ENCODE measurements at places on chromosomes 1 and 21.
A peak's percentile ranks its signal among the peaks of the same experiment; 100 is the strongest.

DNA sequence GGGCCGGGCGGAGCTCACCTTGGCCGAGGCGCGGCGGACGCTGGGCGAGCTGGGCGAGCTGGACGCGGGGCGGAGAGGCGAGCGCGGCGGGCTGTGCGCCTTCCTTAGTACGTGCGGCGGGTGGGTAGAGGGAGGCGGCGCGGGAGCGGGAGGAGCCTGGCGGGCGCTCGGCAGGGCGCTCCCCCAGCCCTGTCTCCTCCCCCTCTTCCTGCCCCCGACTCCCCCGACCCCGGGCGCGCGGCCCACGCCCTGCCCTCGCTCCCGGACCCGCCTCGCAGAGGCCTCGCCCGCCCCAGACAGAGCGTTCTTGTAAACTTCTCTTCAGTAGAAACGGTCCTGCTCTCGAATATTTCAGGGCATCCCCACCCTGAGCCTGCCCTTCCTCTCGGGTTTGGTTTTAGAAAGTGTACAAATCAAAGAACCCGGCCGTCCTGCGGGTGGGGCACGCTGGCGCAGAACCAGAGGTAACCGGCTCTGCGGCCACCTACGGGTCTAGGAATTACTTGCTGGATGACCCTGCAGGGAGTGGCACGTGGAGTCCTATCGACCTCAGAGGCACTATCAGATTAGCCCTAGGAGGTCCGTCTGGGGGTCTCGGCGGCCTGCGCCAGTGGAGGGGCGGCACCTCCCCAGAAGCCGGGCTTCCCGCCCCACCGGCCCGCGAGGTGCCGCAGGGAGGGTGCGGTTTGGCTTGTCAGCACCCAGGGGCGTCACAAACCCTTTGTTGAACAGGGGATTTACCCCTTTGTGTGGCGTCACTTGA is at the start of gene S100A10:
S100A10 (minus strand) TSS at position 126 of the 763 bp plus-strand sequence. CDS start 7,629 bp downstream, outside the sequence.
- no peak for DNase-seq

- no peak for DNase-seq
These were observed 4.4 kb upstream of the GBP4 start for GRCh38 chr1:89203166-89203565.

GRCh38 chr1:119831027-119831426 is 19.8 kb upstream of the REG4 start:
- no peak for DNase-seq

DNA sequence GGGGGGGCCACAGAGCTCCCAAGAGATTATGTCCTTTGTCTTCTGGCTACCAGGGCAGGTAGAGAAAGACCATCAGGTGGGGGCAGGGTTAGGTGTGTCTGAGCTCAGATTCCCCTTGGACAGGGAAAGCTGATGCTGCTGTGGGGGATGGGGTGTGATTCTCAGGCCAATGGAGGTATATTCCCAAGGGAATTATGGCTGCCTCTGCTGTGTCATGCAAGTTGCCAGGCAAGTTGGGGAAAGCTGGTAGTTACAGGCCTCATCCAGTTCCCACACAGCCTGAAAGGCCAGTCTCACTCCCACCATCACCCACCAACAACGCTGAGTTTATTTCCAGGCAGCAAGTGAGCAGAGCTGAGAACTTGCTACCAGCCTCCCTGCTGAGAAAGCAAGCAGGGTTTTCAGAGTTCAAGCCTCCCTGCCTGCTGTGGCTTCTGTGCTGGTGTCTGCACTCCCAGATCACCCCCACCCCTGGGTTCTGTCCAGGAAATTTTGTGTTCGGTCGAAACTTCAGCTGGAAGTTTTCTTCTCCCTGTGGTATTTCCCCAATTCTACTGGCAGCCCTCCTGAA is 21.3 kb downstream of the IFI16 start:
- DNase-seq = no peak

DNA sequence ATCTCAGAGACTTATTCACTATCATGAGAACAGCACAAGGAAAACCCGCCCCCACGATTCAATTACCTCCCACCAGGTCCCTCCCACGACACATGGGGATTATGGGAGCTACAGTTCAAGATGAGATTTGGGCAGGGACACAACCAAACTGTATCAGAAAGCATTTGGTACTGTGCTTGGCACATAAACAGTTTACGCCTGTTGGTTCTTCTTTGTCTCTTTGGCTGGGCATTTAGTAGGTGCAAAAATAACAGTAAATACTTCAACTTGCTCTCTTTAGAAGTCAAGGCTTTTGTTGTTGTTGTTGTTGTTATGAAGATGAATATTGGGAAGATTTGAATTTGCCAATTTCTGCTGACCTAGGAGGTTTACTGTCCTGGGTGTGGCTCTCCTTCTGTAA is 175.4 kb upstream of the IGSF21 start:
- DNase-seq = no peak

GRCh38 chr1:76018045-76018444 is 56.5 kb upstream of the ST6GALNAC3 start:
- no peak for DNase-seq

DNA sequence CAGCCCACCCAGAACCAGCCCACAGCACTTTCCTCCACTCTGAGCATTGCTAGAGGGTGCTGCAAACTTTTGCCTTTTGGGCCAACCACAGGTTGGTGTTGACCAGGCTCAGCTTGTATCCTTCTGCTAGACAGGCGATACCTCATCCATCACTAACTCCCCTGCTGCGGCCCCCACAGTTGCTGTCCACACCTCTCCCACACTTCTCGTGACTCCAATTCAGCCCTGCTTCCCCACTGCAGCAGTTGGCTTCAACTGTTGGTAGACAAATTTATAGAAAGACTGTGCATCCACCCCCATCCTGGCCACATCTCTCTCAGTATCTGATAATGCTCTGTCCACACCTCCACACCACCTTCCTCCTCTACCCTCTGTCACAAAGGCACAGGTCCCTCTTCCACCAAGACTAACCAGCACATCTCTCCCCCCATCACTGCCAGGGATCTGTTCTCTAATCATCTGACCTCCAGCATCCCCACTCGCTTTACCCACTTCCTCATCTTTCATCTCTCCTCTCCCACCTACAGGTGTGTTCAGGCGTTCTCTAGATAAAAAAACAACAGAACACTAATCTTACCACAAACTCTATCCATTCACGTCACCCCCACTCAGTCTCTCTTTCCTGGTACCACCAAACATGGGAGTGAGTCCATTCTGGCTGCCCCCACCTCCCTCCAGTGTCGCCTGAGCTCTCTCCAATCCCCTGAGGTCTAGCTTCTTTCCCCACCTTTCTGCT is 15.8 kb upstream of the SLC25A44 start:
- no peak for DNase-seq

GRCh38 chr1:226425431-226426031 is 17.6 kb upstream of the PARP1 start:
- no peak for DNase-seq

DNA sequence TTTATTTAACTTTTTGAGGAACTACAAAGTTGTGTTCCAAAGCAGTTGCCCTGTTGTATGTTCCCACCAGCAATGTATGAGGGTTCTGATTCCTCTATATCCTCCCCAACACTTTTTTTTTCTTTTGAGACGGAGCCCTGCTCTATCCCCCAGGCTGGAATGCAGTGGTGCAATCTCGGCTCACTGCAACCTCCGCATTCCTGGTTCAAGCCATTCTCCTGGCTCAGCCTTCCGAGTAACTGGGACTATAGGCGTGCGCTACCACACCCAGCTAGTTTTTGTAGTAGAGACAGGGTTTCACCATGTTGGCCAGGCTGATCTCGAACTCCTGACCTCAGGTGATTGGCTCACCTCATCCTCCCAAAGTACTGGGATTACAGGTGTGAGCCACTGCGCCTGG is 60.4 kb upstream of the ENAH start:
- DNase-seq = no peak

GRCh38 chr1:183444243-183444642 is 26.1 kb upstream of the NMNAT2 start:
- DNase-seq = no peak

DNA sequence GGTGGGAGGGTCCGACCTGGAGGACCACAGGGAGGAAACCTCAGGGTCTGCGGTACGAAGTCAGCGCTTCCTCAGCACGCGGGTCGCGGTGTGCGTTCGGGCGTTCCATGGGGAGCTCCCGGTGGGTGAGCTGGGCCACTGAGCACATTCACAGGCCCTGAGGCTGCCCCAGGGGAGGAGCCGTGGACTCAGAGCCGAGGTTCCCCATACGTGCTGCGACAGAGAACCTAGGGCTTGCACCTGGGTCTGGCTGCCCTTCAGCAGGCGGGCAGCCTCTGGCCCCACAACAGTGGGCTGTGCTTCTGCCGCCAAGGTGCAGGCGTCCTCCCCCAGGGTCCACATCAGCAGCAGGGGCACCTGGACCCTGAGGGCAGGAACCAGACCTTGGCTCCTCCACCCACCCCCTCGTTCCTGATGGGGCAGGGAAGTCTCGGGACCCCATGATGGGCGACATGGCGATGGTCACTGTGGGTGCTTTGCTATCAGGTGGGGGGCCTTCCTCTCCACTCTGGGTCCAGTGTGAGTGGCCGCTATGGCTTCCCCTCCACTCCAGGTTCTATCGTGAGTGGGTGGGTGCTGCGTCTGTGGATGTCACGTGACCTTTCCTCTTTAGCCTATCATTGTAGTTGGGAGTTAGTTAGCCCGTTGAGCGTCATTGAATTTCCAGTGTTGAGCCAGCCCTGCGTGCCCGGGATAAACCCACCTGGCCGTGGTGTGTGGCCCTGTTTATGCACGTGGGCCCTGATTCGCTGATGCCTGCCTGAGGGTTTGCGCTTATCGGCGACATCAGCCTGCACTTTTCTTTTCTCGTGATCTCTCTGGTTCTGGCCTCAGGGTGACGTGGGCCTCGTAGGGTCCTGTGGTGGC is 27.9 kb downstream of the FTCD start:
- no peak for DNase-seq

DNA sequence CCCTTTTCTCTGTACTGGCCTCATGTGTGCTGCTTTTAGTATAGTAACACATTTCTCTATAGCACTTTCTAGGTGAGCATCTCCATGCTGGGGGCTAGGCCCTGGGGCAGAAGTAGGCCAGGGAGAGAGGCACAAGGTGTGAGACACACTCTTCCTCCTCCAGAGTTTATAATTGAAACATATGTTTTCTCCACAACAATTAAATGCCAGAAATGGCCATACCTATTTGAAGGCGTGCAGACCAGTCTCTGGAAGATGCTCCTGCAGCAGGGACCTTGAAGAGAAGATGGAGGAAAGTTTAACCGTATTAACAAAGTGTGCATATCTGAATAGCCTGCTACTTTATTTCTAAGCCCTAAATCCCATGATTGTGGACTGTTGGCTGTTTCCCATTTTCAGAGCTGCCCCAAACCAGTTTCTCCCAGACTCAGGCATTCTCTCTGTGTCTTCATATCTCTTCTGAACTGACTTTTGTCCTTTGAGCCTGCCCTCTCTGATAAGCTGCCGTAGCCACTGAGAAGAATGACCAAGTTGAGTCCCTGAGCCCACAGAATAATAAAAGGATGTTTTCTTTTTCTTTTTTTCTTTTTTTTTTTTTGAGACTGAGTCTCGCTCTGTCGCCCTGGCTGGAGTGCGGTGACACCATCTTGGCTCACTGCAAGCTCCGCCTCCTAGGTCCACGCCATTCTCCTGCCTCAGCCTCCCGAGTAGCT is 81.3 kb downstream of the LRRC8D start:
- DNase-seq = no peak

DNA sequence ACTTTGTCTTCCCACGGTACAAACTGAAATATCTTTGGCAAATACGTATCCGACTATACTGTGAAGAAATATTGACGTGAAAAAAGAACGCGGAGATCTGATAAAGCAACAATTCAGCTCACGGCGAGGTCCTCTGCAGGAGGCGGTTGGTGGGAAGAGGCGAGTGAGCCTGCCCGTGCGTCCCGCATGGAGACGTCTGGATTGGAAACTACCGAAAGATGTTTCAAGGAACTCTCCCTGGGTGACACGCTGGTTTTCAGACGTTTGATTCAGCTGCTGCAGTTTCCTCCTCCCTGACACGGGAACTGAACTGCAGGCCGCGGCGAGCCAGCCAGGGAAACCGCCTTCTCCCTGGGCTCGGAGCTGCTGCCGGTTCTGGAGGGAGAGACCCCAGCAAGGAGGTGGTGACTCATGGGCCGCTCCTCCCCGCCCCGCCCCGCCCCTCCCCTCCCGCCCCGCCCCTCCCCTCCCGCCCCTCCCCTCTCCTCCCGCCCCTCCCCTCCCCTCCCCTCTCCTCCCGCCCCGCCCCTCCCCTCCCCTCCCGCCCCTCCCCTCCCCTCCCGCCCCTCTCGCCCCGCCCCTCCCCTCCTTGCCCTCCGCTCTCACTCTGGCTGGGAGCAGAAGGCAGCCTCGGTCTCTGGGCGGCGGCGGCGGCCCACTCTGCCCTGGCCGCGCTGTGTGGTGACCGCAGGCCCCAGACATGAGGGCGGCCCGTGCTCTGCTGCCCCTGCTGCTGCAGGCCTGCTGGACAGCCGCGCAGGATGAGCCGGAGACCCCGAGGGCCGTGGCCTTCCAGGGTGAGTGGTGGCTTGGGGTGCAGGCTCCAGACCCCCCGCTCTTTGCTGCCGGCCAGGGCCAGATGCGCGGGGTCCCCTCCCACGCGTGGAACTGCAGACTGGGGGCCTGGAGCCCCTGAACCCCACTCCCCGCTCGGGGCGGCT is at the start of gene COL6A1:
COL6A1 (plus strand) TSS at position 620 of the 941 bp plus-strand sequence; CDS start at position 701, 81 bp downstream.
- peak; percentile 98 for DNase-seq

DNA sequence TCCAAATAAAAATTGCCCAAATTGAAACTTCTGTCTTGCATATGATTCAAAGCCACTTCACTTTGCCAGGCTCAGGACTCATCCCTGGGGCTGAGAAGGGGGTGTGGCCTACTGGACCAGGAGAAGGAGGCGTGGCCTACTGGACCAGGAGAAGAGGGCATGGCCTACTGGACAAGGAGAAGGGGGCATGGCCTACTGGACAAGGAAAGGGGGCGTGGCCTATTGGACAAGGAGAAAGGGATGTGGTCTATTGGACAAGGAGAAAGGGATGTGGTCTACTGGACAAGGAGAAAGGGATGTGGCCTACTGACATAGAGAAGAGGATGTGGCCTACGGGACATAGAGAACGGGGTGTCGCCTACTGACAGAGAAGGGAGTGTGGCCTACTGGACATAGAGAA is 405.3 kb downstream of the RRAGC start:
- no peak for DNase-seq

DNA sequence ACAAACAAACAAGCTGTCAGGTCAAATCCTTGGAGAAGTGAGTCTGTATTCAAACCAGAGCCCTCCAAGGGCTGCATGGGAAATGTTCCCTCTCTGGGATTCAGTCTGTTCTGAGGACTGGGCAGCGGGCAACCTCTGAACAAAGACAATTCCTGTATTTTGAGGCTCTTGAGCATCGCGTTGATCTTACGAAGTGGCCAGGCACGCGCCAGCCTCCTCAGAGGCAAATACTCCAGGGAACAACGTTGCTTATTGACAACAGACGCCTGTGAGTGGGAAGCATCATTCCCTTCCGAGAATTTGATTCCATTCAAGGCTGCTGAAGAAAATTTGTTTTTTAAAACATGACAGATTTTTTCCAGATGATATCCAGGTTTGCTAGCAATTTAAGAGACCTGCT is 20.0 kb upstream of the TACSTD2 start:
- DNase-seq = no peak

DNA sequence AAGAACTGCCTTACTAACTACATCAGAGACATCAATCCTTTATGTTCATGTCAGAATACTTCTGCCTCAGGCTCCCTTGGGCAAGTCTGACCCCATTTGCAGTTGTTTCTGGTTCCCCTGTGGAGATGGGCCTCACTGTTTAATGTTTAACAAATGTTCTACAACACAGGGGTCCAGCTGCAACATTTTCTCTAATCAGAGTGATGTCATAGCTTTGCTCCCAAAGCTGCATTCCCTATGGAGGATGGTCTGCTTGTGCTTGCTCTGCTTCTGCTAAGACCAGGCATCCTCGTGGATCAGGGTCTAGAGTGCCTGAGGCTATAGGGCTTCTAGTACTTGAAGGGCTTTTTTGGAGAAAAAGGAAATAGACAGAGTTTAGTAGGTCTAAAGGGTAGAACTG is 1071.2 kb downstream of the TTLL7 start:
- no peak for DNase-seq
